Endodermal cell (in vitro differentiated cells): ENCODE measurements at places on chromosomes 6 and 20.
A peak's percentile ranks its signal among the peaks of the same experiment; 100 is the strongest.

DNA sequence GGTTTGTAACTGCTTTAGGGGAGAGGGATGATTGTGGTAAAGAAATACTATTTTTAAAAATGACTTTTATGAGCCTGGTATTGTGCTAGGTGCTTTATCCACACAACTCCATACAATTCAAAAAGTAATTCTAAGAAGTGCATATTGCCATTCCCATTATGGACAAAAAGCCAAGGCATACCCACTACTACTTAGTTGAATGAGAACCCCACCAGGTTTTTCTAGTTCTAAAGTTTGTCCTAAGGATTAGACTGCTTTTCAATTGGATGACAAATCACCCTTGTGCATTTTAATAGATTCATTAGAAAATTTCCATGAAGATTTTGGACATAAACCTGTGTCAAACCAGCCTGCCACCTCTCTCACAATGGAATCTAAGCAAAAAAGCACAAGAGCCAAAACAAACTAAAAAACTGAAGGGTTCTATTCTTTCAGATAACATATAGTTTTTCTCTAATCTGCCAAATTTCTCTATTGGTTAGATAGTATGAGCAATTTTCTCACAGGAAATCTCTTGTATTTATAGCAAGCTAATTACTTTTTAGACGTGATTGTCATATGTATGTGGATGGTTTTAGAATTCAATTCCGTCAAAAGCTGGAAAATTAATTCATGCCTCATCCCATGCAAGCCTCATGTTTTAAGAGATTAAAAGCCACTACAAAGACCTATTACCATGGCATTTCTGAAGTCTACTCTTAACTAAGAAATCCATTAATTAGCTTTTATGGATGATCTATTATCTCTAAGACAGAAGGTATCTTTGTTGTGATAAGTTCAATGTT is 325.5 kb downstream of the RNGTT start:
- no peak overlapping the region for H3K4me3 ChIP-seq
- H3K27ac ChIP-seq, result no peak overlapping the region
- no peaks in the 10 kb centered on the region for H3K27me3 ChIP-seq
- no peak for DNase-seq
- no peaks in the 10 kb centered on the region for H3K36me3 ChIP-seq
- peaks cover 3% of the 10 kb centered on the region for H3K4me1 ChIP-seq

- H3K27me3 ChIP-seq, result no peaks in the 10 kb centered on the region
- no peak overlapping the region for H3K4me3 ChIP-seq
- DNase-seq, result no peak
- no peaks in the 10 kb centered on the region for H3K4me1 ChIP-seq
These were observed 19.4 kb downstream of the TPX2 start for GRCh38 chr20:31758521-31758920.

DNA sequence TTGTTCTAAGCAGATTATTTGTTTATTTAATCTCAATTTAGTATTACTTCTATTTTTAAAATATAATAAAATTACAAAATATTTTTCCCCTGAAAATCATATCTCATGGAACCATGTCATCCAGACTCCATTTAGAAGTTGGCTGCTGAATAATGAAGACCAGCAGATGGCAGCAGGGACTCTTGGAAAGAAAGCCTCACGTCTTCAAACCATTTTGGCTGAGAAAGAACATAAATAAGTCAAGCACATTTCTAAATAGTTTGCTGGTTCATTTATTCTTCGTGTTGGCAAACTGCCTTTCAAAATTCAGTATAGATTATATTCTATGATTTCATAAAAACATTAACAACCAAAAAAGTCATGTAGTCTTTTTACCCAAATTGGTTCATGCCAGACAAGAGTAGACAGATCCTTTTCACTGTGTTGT is 71.7 kb downstream of the RCAN2 start:
- no peaks in the 10 kb centered on the region for H3K4me1 ChIP-seq
- peak; percentile 75 for DNase-seq
- no peaks in the 10 kb centered on the region for H3K27me3 ChIP-seq
- no peak overlapping the region for H3K27ac ChIP-seq

GRCh38 chr6:43937236-43938177 is 167.5 kb downstream of the VEGFA start:
- no peak overlapping the region for H3K27ac ChIP-seq
- H3K27me3 ChIP-seq, result no peaks in the 10 kb centered on the region
- peak overlapping the region; percentile 43 for H3K4me3 ChIP-seq

DNA sequence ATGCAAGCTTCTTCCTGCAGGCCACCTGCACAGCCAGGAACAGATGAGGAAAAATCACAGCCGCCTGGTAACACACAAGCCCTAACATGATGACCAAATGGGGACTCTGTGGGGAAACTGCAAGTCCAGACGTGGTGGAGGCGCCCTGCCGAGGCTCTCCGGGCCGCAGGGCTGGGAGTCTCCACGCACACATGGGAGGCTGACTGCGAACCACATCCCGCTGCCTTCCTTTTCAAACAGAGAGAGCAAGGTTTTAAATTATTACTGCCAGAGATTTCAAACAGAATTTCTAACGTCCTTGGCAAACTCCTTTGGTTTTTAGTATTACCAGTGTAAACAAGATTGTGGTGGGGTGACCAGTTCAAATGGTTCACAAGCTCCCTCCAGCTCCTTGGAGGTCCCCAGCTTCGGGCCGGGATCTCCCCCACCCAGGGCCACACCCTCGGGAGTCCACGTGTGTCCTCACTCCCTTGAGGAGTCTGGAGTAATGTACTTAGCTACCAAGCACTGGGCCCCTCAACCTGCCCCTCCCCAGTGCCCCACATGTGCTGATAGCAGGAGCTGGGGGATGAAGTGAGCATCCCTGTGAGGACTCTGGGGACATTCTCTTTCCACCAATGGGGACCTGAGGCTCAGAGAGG is 252.7 kb downstream of the TAF4 start:
- H3K27me3 ChIP-seq, result no peaks in the 10 kb centered on the region
- no peak overlapping the region for H3K4me3 ChIP-seq
- H3K36me3 ChIP-seq, result no peaks in the 10 kb centered on the region
- no peaks in the 10 kb centered on the region for H3K4me1 ChIP-seq
- DNase-seq, result no peak

GRCh38 chr20:44075191-44075949 is 111.6 kb downstream of the JPH2 start:
- DNase-seq, result no peak
- H3K4me1 ChIP-seq, result no peaks in the 10 kb centered on the region
- no peak overlapping the region for H3K27ac ChIP-seq
- no peaks in the 10 kb centered on the region for H3K36me3 ChIP-seq
- no peaks in the 10 kb centered on the region for H3K27me3 ChIP-seq
- H3K4me3 ChIP-seq, result no peak overlapping the region
